ENCODE measurements at places on chromosomes 1 and 21. TPM values are rescaled to one million over a fixed set of nuclear protein-coding genes. Genes with fewer than 3 reads are reported as not detected.

DNA sequence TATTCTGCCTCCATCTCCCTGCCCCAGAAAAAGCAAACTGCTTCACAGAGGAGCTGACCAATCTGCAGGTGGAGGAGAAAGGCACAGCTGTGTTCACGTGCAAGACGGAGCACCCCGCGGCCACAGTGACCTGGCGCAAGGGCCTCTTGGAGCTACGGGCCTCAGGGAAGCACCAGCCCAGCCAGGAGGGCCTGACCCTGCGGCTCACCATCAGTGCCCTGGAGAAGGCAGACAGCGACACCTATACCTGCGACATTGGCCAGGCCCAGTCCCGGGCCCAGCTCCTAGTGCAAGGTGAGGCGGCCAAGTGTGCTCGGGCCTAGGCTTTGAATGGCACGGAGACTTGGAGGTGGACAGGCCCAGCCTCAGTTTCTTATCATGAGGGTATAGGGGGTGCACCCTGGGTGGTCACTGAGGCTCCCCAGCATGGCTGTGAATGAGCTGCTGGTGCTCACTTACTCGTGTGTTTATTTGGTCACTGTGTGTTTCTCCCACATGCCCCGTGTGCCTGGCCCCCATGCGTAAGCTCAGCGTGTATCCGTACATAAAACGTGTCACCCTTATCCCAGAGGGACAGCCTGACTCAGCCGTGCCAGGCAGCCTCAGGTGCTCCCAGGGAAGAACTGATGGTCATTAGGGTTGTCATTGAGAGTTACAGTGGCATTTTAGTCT lies 75.8 kb downstream of the OBSCN start:
- DNase-seq: no peak

- no peak for DNase-seq
Measured at GRCh38 chr1:44318097-44319088, 36.7 kb downstream of the ERI3 start.

SLC25A34 gene
- total RNA-seq: 10.1 TPM

DNA sequence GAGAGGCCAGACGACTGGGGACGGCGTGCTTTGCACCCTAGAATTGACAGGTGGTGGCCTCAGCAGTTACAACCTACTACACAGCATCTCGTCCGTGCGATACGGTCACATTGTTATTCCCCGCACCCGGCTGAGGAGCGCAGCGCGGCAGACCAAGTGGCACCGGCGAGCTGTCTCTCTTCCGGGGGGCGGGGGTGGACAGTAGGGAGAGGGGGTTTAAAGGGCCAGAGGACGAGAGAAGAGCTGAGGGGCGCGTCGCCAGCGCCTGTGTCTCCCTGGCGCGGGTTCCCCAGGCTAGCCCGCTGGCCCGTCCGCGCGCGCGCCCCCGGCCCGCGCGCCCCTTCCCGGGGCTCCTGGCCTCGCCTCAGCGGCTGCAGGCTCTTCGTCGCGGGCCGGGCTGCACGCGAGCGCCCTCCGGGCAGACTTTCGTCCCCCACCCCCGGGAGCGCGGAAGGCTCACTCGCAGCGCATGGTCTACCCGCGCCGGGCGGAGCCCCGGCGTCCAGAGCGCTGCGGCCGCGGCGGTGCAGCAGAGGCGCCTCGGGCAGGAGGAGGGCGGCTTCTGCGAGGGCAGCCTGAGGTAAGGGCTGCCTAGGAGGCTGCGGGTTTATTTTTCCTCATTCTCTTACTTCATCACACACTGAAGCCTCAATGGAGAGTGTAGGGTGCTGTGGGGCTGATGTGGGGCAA lies at the start of gene PDE4B:
Gene PDE4B (plus strand): TSS at position 227 of the 690 bp plus-strand sequence.
- DNase-seq: no peak

DNA sequence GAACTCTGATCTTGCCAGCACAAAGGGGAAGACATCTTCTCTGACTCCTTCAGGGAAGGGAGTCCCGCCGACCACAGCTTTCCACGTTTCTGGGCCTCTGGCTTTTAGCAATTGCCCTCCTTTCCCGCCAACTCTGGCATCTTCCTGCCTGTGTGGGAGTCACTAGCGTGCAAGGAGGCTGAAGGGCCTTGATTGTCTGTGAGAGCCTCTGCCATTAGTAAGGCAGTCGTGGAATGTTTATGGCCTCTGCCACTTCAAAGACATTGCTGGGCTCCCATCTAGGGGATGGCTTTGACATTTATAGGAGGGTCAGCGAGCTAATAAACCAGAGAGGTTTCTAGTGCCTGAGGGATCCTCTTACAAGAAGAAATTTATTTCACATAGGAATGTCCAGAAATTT lies 14.3 kb upstream of the PROK1 start:
- no peak for DNase-seq

DNA sequence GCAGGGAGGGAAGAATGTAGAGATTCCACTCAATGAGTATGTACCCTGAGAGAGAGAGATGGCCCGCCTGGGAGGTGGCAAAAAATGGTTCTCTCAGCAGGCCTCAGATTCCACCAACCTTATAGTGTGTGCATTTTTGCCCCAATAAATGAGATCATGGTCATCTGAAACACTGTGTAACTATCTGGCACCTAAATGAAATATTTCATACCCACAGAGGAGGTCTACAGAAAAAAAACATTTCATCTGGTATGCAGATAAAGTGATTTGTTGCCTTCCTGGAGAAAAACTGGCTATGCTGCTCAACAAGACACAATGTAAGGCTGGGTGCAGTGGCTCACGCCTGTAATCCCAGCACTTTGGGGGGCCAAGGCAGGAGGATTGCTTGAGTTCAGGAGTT lies 4.9 kb downstream of the TMCO2 start:
- no peak for DNase-seq

GRCh38 chr1:206643118-206643698 lies 7.9 kb downstream of the DYRK3 start:
- DNase-seq: no peak

- no peak for DNase-seq
Measured at GRCh38 chr1:213982672-213983492, 4.9 kb upstream of the PROX1 start.

DNA sequence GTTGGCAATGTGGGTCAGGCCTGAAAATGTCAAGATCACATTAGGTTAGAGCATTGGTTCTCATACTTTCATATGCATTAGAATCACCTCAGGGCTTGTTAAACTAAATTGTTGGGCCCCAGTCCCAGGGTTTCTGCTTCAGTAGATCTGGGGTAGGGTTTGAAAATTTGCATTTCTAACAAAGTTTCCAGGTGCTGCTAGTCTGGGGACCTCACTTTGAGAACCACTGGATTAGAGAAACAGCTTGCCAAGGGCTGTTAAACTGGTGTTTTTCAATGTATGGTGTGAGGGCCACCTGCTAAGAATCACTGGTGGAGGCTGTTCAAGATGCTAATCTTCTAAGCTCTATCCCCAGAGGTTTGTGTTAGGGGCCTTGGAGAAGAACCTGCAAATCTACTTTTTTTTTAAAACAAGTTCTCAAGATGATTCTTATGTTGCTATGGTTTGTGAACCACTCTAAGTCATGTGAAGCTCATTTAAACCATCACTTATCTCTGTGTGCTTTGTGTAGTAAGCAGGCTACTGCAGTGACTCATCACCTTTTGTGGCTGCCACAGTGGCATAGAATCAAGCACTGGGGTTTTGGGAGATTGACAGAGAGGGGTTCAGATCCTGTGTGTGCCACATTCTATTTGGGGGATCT lies 152.2 kb downstream of the S1PR1 start:
- DNase-seq: no peak

G0S2 gene
- 4.6 TPM for total RNA-seq

All from mucosa of gallbladder (tissue), 1 donor.